ENCODE measurements at places on chromosomes 5 and 9.

GRCh38 chr5:135255461-135256178 is 143.4 kb downstream of the MACROH2A1 start:
- DNase-seq, result no peak

- DNase-seq, result no peak
These were observed 92.8 kb downstream of the CAVIN4 start for GRCh38 chr9:100670719-100671118.

DNA sequence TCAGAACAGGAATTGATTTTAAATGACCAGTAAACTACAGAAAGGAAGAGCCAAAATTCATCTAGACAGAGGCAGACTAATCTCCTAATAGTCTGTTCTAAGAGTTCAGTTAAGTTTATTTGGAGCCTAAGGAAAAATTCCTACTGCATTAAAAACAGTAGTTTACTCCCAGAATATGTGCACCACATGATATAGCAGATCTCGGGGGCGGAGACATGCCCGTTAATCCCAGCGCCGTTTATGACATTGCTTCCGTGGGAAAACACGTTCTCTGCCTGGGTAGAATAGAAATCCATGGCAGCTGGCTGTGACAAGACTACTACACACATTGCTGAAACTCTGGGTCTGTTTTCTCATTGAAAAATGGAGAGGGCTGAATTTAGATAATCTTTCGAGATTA is 11.4 kb downstream of the HABP4 start:
- no peak for DNase-seq

DNA sequence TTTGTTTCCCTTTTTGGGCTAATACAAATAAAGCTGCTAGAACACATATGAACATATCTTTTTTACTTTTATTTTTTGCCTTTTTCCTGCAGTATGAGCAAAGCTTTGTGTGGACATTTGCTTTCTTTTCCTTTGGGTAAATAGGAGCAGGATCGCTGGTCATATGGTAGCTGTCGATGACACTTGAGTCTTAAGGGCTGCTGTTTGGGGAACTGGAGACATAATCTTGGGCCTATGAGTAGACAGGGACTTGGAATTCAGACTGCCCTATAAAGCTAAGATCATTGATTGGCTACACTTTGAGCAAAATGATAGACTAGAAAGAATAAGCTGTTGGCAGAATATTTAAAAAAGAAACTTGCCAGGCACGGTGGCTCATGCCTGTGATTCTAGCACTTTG is 60.9 kb upstream of the ABL1 start:
- no peak for DNase-seq

- DNase-seq, result no peak
These were observed 73.8 kb downstream of the SNCAIP start for GRCh38 chr5:122385808-122386207.

GRCh38 chr9:74333384-74334032 is 163.6 kb upstream of the RORB start:
- DNase-seq, result no peak

DNA sequence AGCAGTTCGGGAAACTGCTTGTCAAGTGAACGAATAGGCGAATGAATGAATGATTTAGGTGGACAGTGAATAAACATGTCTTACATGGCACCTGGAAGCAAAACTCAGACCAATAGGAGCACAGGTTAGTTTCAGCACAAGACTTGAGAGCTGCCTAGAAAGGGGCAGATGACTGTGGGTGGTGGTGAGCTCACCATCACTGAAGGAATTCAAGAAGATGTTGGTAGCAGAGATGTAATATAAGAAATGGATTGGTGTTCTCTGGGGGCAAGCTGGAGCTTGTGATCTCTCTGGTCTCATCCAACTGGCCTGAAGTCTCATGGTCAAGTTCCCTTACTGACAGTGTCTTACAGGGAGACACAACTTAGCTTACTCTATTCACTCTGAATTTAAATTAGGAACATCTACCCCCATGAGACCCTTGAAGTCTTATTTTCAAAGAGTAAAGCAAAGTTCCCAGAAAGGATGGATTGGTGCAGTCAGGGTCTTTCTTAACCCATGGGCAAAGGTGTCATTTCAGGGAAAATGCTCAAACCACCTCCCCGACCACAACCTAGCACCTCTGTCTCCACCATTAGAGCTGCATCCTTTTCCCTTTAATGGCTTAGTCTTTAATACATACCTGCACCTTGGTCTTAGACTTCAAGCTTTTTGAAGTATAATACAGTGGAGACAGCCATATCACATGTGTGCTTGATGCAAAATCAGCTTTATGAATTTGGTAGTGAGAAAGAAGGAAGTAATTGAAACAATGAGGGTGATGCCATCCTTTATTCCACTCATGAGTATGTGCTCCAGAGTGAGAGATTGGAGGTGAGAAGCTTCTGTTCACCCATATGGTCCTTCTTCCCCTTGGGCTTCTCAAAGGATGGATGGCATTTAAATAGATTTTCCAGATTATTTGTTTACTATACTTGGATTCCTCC is 5.1 kb downstream of the LCP2 start:
- DNase-seq, result no peak

DNA sequence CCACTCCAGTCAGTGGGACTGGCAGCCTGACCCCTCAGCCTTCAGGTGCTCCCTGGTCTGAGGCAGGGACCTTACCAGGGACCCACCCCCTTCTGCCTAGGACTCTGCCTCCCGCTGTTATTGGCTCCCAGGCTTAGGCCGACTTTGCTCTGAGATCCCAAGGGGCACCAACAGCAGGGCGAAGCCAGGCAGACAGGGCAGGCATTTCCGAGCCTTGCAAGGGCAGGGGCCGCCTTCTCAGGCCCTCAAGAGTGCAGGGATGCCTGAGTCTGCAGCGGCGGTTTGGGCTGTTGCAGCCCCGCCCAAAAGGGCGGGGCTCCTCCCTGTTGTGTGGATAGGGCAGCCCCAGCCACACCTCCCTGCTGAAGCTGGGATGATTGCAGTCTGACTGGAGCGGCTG is 644.6 kb downstream of the PRR16 start:
- no peak for DNase-seq

All from choroid plexus epithelial cell (primary cell).